ENCODE measurements at places on chromosomes 13 and 19.

GRCh38 chr19:13794398-13794756 is 866 bp upstream of the ZSWIM4 start:
- DNase-seq = peak; percentile 46

DNA sequence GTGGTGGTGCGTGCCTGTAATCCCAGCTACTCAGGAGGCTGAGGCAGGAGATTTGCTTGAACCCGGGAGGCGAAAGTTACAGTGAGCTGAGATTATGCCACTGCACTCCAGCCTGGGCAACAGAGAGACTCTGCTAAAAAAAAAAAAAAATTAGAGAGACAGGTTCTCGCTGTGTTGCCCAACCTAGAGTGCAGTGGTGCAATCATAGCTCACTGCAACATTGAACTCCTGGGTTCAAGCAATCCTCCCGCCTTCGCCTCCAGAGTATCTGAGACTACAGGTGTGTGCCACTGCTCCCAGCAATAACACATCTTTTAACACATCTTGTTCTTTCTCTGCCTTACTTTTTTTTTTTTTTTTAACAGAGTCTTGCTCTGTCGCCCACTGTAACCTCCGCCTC is 32.7 kb downstream of the CLEC17A start:
- DNase-seq = peak; percentile 56

- no peak for DNase-seq
These were observed 52.2 kb downstream of the ZNF737 start for GRCh38 chr19:20513189-20513904.

DNA sequence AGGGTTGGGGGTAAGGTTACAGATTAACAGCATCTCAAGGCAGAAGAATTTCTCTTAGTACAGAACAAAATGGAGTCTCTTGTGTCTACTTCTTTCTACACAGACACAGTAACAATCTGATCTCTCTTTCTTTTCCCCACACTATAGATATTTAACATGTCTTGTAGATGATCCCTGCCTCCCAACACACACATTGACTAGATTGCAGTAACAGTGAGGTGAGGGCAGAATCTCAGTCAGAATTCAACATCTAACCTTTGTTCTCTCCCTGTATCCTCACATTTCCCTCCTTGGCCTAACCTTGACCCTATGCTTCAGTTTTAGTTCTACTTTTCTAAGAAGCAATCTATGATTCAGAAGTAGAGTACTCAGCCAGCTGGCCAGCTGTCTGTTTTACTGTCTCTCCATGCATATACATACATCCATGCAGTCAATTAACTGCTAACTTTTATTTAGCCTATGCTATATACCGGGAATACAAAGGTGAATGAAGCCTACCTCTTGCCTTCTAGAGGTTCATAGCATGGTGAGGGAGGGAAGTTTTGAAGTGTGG is 18.1 kb downstream of the DNAJC15 start:
- DNase-seq = no peak

GRCh38 chr13:49455007-49455398 is 10.9 kb downstream of the SETDB2 start:
- DNase-seq = no peak

- DNase-seq = no peak
These were observed 27.8 kb downstream of the OPA3 start for GRCh38 chr19:45556835-45557234.

- no peak for DNase-seq
These were observed 73.0 kb upstream of the MAB21L1 start for GRCh38 chr13:35549481-35549880.
